Stimulated activated CD4-positive, alpha-beta T cell treated with anti-CD3 and anti-CD28 coated beads, Interleukin-12 subunit alpha, Interleukin-12 subunit beta, amount 100 ng/mL, for 4 hours (primary cell): ENCODE measurements at places on chromosomes 1 and 21.

GRCh38 chr1:47631411-47631995 is 193.7 kb downstream of the FOXD2 start:
- no peak for DNase-seq

DNA sequence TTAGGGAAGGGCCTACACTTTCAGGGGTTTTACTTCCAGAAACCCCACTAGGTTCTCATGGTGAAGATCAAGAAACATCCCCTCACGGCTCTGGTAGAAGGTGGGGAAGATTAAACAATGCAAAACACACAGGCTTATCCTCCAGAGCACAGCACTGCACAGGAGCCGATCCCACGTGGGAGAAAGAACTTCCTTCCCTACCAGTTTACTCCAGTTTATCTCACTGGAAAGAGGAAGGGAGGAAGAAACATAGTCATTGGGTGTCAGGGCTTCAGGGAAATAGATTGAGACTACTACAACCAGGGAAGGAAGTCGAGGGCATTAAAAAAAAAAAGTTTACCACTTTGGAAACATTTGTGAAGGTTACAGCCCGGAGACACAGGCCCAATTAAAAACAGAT is 164.4 kb downstream of the NTPCR start:
- DNase-seq = no peak

DNA sequence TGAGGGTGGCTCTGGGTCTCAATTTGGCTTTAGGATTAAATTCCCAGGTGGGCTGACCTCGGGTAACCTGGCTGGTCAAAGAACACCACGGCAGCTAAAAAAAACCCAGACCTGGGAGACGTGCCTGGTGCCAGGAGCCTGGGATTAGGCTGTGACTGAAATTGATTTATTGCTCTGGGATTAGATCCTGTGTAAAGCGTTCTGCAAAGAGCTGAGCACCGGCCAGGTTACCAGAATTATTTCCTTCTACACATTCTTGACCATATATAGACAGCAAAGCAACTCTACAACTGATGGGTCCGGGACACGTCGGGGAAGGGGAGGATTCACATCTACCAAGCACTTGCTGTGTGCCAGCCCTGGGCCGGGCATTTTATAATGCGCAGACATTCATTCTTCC is 45.2 kb downstream of the TMCO4 start:
- DNase-seq = no peak

DNA sequence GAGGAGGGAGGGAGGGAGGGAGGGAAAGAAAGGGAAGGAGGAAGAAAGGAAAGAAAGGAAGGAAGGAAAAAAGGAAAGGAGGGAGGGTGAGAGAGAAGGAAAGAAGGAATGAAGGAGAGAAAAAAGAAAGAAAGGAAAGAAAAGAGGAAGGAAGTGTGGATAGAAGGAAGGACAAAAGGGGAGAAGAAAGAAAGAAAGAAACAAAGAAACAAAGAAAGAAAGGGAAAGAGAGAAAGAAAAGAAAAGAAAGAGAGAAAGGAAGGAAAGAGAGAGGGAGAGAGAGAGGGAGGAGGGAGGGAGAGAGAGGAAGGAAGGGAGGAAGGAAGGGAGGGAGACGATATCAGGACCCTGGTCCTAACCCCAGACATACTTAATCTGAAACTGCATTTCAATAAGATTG is 146.2 kb upstream of the ZC3H11B start:
- DNase-seq = no peak
